ENCODE measurements at places on chromosomes 4 and X. TPM values are rescaled to one million over a fixed set of nuclear protein-coding genes. Genes with fewer than 3 reads are reported as not detected.

The DUSP21 gene
- total RNA-seq = not detected

The ARHGEF6 gene
- total RNA-seq = 18.6 TPM

The NPY1R gene
- total RNA-seq = 5.6 TPM

The FAM47E gene
- 2.1 TPM for total RNA-seq

The GPC4 gene
- total RNA-seq = 24.5 TPM

The GUCY2F gene
- not detected for total RNA-seq

The SPANXN2 gene
- total RNA-seq = not detected

The PACRGL gene
- 27.0 TPM for total RNA-seq

The GLRA3 gene
- total RNA-seq = not detected

The MAGEB10 gene
- total RNA-seq = not detected

The HTN1 gene
- not detected for total RNA-seq

The NAT8L gene
- total RNA-seq = 1.2 TPM

The BMP3 gene
- total RNA-seq = 1.5 TPM

The BRS3 gene
- not detected for total RNA-seq

The MAGEB6B gene
- not detected for total RNA-seq

The CDKL2 gene
- total RNA-seq = 0.49 TPM

The USP53 gene
- total RNA-seq = 23.5 TPM

The UCP1 gene
- total RNA-seq = 1.7 TPM

The WDR17 gene
- 1.8 TPM for total RNA-seq

The IGSF1 gene
- 6.4 TPM for total RNA-seq

The HTR2C gene
- total RNA-seq = not detected

The JADE3 gene
- total RNA-seq = 7.7 TPM

The LRBA gene
- 70.5 TPM for total RNA-seq

The NHSL2 gene
- total RNA-seq = 6.9 TPM

The USP26 gene
- not detected for total RNA-seq

The JAKMIP1 gene
- 0.59 TPM for total RNA-seq

The CLGN gene
- 0.59 TPM for total RNA-seq

The INTU gene
- 20.2 TPM for total RNA-seq
